ENCODE measurements at places on chromosomes 1 and 21. TPM values are rescaled to one million over a fixed set of nuclear protein-coding genes. Genes with fewer than 3 reads are reported as not detected.
A peak's percentile ranks its signal among the peaks of the same experiment; 100 is the strongest.

DNA sequence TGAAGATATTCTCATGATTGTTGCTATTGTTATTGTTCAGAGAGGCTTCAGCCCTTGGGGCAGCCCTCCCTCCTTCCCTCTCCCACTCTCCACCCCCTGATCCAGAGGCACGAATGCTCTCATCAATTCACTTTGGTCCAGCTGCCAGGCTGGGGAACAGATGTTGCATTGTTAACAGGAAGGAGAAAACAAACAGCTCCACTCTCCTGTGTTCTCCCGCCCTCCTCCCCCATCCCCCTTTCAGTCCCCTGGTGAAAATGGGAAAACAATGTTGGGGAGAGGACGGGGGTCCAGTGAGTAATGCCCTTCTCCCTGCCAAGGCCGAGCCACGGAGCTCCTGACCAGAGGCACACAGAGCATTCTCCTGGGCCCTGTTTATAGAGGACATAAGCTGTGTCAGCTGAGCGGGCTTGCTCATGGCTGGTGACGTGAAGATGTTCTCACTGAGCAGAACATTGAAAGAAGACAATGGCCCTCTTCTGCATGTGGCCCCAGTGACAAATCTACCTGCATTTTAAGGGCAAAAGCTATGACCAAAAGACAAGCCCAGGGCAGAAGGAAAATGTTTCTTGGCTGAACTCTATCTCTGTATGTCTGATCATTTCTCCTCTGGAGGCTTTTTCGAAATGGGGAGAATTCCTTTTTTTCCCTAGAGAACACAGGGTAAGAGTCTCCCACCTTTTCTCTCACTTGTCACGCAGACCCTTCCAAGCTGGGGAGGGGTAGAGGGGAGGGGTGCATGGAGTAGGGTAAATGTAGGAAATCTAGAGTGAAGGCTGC lies 111.7 kb downstream of the GLUL start:
- no peak for DNase-seq

- peak; percentile 55 for DNase-seq
Measured at GRCh38 chr1:12166834-12167492, at the start of gene TNFRSF1B. Gene TNFRSF1B, plus strand, starts transcription at chr1:12166991. Its CDS starts 101 bp downstream, at chr1:12167092.

Gene CFHR1
- 0.81 TPM for total RNA-seq

DNA sequence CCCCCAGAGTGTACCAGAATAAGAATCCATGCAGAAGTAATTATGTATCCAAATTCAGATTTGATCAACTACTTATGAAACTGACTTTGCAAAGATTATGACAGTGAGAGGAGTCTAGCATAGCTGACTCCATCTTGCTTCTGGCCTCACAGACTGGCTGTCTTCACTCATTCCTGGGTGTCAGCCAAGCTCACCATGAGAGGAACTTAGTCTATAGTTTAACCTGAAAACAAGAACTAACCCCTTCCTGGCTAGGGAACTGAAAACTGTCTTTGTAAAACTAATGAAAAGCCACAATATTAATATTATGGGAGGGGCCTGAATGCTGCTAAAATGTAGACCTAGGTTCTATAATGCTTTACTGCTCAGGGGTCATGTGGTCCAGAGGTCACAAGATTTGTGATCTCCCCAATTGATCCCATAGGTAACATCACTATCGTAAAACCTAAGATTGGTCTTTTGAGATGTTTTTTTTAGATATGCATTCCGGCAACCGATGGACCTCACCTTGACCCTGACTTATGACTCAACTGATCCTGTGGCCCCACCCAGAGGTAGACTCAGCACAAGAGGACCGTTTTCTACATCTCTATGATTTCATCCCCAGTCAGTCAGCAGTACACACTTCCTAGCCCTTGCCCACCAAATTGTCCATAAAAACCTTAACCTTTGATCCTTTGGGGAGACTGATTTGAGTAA lies 55.2 kb downstream of the ATP1B1 start:
- no peak for DNase-seq

Gene LRIF1
- total RNA-seq: 11.8 TPM

Gene PNRC2
- total RNA-seq: 58.4 TPM

Gene PTAFR
- 7.6 TPM for total RNA-seq

Gene PLA2G2F
- total RNA-seq: 0.20 TPM

Gene SLAMF9
- total RNA-seq: 0.94 TPM

DNA sequence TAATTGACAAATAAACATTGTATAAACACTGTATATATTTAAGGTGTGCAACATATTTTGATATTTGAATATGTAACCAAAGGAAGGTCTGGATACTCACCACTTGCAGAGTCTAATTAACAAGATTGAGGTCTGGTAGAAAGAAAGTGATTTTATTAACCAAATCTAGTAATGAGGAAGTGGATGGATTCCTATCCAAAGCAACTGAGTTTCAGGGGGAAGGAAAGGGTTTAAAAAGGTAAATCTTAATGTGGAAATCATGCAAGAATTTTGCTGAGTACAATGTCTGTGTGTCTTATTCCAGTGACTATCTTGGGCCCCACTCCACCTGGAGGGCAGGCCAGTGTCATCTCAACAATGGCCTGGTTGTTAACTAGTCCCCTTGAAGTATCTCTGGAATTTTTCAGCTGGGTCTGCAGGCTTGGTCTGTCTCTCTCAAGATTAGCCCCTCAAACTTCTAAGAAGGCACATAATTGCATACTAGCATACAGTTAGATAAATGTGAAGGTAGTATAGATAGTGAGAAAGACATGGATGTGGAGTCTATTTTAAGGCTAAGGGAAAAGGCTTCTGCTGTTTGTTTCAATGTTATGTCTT lies 262.7 kb upstream of the RGS18 start:
- no peak for DNase-seq

DNA sequence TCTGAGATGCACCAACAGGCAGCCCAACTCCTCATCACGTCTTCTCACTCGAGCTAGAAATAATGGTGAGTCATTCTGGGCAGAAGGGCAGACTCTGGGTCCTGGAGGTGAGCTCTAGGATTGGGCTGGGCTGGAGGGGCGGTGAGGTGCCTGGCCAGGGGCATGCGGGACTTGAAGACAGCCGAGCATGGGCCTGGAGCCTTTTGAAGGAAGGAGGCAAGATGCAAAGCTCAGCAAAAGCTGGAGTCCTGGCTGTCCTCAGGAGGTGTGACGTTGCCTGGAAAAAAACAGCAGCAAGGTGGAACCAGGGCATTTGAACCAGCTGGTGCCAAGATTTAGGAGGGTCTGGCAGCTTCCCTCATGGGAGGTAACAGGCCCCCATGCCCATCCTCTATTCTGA lies 712 bp downstream of the KCNA2 start:
- DNase-seq: no peak

- peak; percentile 94 for DNase-seq
Measured at GRCh38 chr1:109821831-109822745, 58.4 kb upstream of the EPS8L3 start.

- DNase-seq: no peak
Measured at GRCh38 chr1:193404236-193404635, 217.8 kb upstream of the B3GALT2 start.

GRCh38 chr21:10463156-10463555 lies 58.2 kb upstream of the TPTE start:
- no peak for DNase-seq

Gene CKS1B
- total RNA-seq: 236 TPM

Gene ESPN
- total RNA-seq: 18.6 TPM

DNA sequence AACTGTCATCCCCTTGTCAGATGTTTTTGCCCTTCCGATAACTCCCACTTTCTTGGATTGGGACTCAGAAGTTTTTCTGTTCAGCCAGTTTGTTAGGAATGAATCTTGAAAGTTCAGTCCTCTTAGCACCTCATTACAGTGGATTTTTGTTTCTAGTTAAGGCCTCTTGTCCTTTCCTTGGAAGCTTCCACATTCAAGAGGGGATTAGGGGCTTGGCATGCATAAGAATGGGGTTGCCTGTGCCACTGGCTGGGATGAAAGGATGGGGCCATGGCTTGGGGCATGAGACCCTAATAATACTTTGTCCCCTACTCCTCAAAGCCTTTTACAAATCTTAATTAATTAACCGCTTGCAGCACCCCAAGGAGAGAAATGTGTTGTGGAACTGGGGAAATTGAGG lies 2.4 kb upstream of the DHDDS start:
- DNase-seq: no peak

GRCh38 chr1:8155528-8156186 lies 129.5 kb upstream of the ERRFI1 start:
- peak; percentile 84 for DNase-seq

Gene NR1I3
- total RNA-seq: not detected

DNA sequence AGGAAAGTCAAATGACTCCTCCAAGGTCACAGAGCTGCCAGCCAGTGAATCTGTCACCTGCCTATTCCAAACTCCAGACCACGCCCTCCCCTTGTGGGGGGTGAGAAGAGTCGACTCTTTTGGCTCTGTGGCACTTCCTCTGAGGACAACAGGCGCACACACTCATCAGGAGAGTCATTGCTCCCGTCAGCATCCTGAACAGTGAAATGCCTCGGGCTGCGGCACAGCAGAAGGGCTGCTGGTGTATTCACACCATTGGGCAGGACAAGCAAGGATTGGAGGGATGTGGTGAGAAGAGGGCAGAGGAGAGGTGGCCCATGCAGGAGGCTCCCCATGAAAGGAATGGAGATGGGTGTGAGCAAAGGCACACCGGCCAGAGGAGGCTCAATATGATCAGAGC lies 239.0 kb downstream of the TOMM20 start:
- no peak for DNase-seq

GRCh38 chr1:208510192-208510952 lies 266.2 kb upstream of the PLXNA2 start:
- no peak for DNase-seq

Gene ABCA4
- total RNA-seq: 20.0 TPM

- DNase-seq: peak; percentile 4
Measured at GRCh38 chr1:238951809-238952208, 434.6 kb upstream of the CHRM3 start.

Gene HAPLN2
- total RNA-seq: 0.58 TPM

Gene WNT2B
- 1.1 TPM for total RNA-seq

GRCh38 chr1:227318853-227319607 lies 738 bp upstream of the CDC42BPA start:
- DNase-seq: no peak

Gene CADM3
- not detected for total RNA-seq

- no peak for DNase-seq
Measured at GRCh38 chr1:215082532-215083382, at the start of gene KCNK2. Gene KCNK2, plus strand, starts transcription at chr1:215082737. Its CDS starts 649 bp downstream, at chr1:215083386.

DNA sequence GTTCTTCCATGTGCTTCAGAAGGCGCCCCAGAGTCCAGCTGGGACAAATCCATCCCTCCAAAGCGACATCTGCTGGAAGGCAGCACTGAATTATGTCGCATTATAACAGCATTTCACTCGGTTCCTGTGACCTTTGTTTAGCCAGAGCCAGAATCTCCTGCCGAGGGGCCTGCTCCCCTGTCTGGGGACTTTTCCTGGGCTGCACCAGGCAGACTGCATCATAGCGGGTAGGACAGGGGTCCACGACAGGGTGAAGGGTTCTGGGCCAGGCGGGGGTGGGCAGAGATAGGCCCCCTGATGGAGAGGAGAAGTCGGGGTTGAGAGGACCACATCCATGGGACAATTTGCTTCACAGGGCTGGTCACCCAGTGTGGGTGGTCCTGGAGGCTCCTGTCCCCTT lies 276.9 kb downstream of the MATN1 start:
- DNase-seq: no peak

Gene KCNK1
- total RNA-seq: 57.6 TPM

GRCh38 chr1:190168116-190168892 lies 309.4 kb downstream of the BRINP3 start:
- peak; percentile 2 for DNase-seq

Gene TNFRSF4
- total RNA-seq: 0.38 TPM

DNA sequence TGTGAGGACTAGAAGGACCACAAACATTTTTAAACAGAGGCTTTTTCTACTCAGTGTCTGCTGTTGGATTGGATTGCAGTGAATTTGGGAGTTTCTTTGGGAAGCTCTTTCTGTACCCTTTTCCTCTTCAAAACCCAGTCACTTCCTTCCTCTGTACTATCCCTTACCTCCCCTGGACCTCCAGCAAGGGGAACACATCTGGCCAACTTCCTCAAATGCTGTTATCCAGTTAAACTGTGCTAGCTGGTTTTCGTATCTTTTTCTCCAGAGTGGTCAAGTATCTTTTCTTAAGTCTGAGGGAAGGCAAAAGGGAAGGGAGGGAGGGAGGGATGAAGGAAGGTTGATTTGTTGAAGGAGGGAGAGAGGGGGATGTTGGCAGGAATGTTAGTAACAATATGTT lies 99.2 kb upstream of the TNR start:
- no peak for DNase-seq

- DNase-seq: no peak
Measured at GRCh38 chr1:232322162-232322734, 307.7 kb downstream of the SIPA1L2 start.

DNA sequence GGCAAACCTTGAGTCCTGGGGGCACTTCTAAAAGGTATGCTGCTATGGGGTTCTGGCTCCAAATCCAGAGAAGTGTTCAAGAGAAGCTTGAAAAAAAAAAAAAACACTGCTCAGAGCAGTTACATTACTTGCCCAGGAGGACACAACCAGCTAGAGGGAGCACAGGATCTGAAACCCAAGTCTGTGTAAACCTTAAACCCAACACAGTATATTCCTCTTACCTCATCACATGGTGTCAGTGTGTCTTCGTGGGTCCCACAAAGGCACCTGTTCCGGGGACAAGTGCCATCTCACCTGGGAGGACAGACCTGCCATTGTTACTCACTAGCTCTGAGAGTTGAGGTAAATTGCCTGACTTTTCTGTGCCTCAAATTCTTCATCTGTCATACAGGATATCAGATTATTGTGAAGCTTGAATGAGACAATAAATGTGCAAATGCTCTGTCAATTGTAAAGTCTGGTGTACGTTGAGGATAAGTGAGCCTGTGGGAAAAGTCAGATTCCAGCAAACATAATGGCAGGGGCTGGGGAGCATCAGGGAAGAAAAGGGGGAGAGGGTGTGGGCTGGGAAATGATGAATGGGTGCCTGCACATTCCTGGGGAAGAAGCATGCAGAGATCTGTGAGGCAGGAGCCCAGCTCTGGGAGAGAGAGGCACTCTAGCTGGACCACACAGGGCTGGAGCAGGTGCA lies 170.4 kb upstream of the ZC3H12A start:
- DNase-seq: no peak

Gene UBE2G2
- total RNA-seq: 52.7 TPM

DNA sequence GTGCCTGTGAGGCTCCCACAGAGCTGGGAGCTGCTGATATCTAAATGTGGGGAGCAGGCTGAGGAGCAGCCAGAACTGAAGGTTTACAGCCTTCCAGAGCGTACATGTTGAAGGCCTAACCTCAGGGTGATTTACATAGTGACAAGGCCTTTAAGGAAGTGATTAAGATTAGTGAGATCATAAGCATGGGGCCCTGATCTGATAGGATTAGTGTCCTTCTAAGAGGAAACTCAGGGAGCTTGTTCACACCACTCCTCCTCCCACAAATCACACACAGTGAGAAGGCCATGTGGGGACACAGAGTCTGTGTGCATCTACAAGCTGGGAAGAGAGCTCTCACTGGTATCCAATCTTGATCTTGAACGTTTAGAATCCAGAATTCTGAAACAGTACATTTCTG lies 92.3 kb upstream of the NBPF6 start:
- no peak for DNase-seq

Gene FCRL2
- not detected for total RNA-seq

Gene CYP4A11
- not detected for total RNA-seq

Measured in PC-9 (cell line).